Activated CD4-positive, alpha-beta memory T cell treated with anti-CD3 and anti-CD28 coated beads for 36 hours (primary cell): ENCODE measurements at places on chromosomes 11 and 22. TPM values are rescaled to one million over a fixed set of nuclear protein-coding genes. Genes with fewer than 3 reads are reported as not detected.

Gene CNGA4
- not detected for total RNA-seq

Gene SLC5A1
- total RNA-seq = not detected

Gene SPDYC
- total RNA-seq = not detected

Gene RAC2
- total RNA-seq = 727 TPM

Gene OR51B5
- not detected for total RNA-seq

Gene CDON
- total RNA-seq = 2.5 TPM

Gene BACE1
- 1.8 TPM for total RNA-seq

Gene MRGPRE
- total RNA-seq = not detected

Gene RAB39A
- 0.71 TPM for total RNA-seq

Gene GRAP2
- 37.7 TPM for total RNA-seq

Gene AGBL2
- total RNA-seq = 5.0 TPM

Gene LINC01488
- not detected for total RNA-seq

Gene SGSM1
- 0.38 TPM for total RNA-seq

Gene CHST1
- 0.44 TPM for total RNA-seq

Gene HBG1
- total RNA-seq = not detected

Gene VPREB1
- total RNA-seq = not detected

Gene CLDN5
- 0.17 TPM for total RNA-seq

Gene SCGB1C1
- total RNA-seq = not detected

Gene OR6A2
- total RNA-seq = not detected

Gene NTM
- total RNA-seq = not detected

Gene LRRC4C
- total RNA-seq = not detected

Gene GAL3ST1
- total RNA-seq = not detected

Gene SLC6A5
- not detected for total RNA-seq

Gene RAB30
- total RNA-seq = 12.9 TPM

Gene UQCR10
- total RNA-seq = 87.4 TPM

Gene TYR
- total RNA-seq = not detected

Gene NPTXR
- 2.5 TPM for total RNA-seq

Gene C22orf42
- not detected for total RNA-seq

Gene FAM181B
- total RNA-seq = 0.05 TPM

Gene KRTAP5-2
- total RNA-seq = not detected

Gene APBB1
- 55.3 TPM for total RNA-seq

Gene ADAMTS8
- not detected for total RNA-seq

Gene SULT4A1
- not detected for total RNA-seq

Gene THY1
- 5.4 TPM for total RNA-seq

Gene CCDC116
- 0.27 TPM for total RNA-seq
